Mesothelial cell of epicardium (in vitro differentiated cells): ENCODE measurements at places on chromosomes 3 and 15.
A peak's percentile ranks its signal among the peaks of the same experiment; 100 is the strongest.

DNA sequence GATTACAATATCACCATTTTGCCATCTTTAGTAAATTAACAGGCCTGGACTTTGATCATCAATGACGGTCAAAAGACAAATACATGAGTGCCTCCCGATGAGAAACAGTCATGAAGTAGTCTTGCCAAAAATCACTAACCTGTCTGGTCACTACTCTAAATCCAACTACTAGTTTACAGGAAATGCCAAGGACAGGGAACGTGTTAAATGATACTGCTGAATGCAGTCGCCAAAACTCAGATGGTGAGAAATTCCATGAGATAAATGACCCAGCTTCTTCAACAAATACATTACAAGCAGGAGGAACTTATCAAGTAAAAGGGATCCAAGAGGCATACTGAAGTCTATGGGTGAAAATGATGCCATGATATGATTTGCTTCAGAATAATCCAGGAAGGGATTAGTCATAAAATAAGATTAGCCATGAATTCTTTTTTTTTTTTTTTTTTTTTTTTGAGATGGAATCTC is 35.8 kb upstream of the ATP13A3 start:
- no peak for DNase-seq

DNA sequence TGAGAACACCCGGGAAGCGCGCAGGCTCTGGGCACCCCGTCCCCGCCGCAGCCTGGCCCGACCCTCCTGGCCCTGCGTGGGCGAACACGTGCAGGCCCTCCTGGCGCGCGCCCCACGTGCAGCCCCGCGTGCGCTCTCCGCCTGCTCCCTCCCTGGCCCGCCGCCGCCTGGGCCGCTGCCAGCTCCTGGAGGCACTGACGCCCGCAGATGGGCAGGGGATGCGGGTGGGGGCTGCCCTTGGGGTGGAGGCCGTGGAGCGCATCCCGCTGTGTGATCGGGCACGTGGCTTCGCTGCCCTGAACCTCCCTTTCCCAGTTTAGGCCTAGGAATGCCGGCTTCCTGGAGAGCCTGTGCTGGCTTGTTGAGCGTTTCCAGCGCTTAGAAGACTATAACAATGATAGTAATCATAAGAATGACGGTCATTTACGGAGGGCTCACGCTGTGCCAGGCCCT is 104.6 kb upstream of the SLC6A6 start:
- no peak for DNase-seq

- DNase-seq: no peak
These were observed 508.6 kb downstream of the FHIT start for GRCh38 chr3:60742606-60743145.

DNA sequence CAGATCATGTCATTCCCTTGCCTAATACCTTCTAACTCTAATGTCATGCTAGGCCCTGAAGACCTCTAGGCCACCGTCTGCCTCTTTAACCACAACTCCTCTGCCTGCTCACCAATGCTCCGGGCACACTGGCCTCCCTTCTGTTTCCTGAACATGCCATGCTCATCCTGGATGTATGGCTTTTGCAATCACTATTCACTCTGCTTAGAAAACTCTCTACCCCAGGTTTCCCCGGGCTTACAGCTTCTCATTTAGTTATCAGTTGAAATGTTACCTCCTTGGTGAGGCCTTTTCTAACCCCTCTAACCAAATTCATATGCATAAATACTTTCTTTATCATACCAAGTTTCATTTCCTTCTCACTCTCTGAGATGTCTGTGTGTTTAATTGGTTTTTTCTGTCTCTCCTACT is 727.8 kb upstream of the CFAP20DC start:
- no peak for DNase-seq

DNA sequence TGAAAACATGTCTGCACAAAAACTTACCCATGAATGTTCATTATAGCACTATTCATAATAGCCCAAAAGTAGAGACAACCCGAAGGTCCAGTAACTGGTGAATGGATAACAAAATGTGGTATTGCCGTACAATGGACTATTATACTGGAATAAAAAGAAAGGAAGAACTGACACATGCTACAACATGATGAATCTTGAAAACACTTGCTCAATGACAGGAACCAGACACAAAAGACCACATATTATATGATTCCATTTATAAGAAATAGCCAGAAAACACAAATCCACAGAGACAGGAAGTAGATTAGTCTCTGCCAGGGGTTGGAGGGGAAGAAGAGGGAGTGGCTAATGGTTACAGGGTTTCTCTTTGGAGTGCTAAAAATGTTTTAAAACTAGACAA is 18.3 kb downstream of the SHC4 start:
- DNase-seq: no peak

GRCh38 chr3:156448300-156448699 is 106.6 kb downstream of the SSR3 start:
- no peak for DNase-seq

DNA sequence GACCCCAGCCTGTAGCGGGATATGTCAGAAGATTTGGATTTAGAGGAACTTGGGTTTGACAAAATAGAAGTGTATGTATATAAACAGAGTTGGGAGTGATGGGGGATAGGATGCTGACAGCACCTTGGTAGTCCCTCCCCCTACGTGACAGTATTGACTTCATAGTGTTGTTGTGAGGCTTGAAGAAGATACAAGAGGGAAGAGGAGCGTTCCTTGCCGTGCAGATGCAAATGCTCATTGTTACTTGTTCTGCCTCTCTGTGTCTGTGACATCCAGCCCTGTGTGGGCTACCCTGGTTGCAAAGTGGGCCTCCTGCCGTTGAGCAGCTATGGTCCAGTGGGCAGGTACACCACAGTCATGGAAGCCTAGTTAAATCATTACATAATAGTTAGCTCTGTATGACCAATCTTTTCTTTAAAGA is 45.0 kb downstream of the SMAD3 start:
- no peak for DNase-seq

DNA sequence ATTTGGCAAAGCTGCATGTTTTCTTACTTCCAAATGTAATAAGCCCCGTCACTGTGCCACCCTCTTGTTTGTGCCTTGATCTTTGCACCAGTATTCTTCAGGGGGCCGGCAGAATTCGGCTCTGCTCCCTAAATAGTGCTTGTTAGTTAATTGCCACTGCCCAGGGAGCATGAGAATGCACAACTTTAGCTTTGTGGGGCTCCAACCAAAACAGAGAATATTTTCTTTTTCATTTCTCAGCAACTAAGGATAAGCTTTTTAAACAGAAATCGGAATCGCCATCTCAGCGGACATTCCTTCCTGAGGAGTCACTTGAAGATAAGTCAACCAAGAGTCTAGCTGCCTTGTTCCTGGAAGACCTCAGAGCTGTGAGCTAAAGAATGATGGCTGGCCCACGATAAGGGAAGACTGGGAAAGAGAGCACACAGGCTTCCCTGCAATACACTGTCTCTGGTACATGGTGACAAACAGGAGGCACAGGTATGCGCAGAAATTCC is 106.0 kb downstream of the LRIG1 start:
- DNase-seq: no peak

- no peak for DNase-seq
These were observed 171.2 kb downstream of the KCNMB2 start for GRCh38 chr3:178707311-178708031.

- peak; percentile 69 for DNase-seq
These were observed at the start of gene SEMA5B for GRCh38 chr3:123027292-123028232. Gene SEMA5B, minus strand, starts transcription at chr3:123027763. Its CDS starts 66,500 bp downstream, at chr3:122961263.

- DNase-seq: no peak
These were observed 32.7 kb downstream of the CCNL1 start for GRCh38 chr3:157127268-157127667.

GRCh38 chr3:53250881-53251605 is 4.8 kb downstream of the TKT start:
- DNase-seq: no peak

GRCh38 chr3:188421836-188422540 is 268.0 kb downstream of the LPP start:
- DNase-seq: no peak

DNA sequence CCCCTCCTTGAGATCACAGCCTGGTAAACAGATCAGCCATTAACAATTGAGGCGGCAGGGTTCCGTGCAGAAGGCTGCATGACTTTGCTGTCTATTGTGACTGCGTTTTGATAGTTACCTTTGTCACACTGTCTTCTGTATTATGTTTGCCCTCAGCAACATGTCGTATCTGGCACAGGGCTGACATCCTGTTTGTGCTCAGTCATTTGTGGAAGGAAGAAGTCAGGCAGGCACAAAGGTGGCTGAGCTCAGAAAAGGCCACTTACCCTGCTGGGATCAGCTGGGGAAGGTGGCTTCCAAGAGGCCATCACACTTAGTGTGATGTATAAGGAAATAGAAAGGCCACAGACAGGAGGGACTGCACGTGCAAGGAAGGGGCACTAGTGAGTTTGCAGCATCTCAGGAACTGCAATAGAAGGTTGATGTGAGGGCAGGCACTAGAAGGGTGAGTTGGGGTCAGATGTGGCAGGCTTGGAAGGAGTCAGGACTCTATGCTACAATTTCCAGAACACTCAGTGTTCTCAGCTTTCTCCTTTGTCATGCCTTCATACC is 13.4 kb downstream of the PML start:
- no peak for DNase-seq

GRCh38 chr15:89330119-89330518 is 4.5 kb downstream of the POLG start:
- no peak for DNase-seq

DNA sequence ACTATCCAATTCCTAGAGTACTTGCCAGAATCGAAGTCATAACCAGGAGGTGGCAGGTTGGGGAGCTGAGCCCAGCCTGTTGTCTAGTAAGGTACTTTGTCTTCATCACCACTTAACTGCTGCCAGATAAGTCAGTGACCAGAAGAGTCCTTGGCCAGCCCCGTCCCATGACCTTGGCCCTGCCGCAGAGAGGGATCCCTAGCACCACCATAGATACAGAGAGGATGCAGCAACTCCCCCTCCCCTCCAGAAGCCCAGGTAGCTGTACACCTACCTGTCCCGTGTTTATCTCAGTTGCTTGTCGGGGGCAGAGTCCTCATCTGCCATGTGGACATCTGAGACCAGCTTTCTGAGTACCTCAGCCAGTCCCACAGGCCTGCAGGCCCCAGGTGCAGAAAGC is 153.6 kb upstream of the TP63 start:
- DNase-seq: no peak

DNA sequence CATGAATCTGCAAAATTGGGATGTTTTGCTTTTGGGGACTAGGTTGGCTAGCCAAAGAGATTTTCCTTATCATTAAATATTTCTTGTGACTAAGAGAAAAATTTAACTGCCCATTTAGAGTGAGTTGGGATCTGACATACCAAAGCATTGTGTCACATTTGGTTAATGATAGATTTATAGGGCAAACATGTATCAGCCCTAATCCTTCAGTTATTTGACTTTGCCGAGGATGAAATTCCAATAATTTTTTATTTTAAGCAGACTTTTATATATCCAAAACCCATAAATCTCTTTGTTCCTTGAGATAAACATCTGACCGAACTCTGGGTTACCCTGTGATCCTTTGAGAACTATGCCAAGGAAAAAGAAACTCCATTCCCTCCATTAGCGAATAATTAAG is 218.9 kb downstream of the CDIN1 start:
- DNase-seq: no peak

- no peak for DNase-seq
These were observed 437.2 kb downstream of the EPHB1 start for GRCh38 chr3:135232226-135232625.

- DNase-seq: no peak
These were observed 45.9 kb upstream of the ACTC1 start for GRCh38 chr15:34841262-34841725.

GRCh38 chr3:76362643-76363042 is 577.3 kb upstream of the ZNF717 start:
- DNase-seq: no peak

GRCh38 chr3:158918008-158918407 is 116.2 kb downstream of the MFSD1 start:
- peak; percentile 51 for DNase-seq

- DNase-seq: no peak
These were observed 27.7 kb upstream of the MUC4 start for GRCh38 chr3:195839260-195840010.

DNA sequence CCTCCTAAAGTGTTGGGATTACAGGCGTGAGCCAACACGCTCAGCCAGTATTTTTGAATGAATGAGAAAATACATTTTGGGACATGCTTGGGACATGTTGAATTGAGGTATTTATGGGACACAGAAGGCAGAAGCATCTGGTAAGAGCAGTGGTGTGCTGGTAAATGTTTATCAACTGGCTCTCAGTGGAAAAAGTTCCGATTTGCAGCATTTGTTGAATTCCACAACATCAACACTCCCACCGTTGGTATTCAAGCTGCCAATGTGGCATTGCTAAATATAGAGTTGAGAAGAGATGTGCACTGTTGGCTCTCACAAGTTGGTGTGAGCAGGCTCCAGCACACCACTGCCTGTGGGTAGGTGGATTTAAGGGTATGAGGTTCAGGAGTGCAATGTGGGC is 35.8 kb upstream of the LRRFIP2 start:
- DNase-seq: no peak

DNA sequence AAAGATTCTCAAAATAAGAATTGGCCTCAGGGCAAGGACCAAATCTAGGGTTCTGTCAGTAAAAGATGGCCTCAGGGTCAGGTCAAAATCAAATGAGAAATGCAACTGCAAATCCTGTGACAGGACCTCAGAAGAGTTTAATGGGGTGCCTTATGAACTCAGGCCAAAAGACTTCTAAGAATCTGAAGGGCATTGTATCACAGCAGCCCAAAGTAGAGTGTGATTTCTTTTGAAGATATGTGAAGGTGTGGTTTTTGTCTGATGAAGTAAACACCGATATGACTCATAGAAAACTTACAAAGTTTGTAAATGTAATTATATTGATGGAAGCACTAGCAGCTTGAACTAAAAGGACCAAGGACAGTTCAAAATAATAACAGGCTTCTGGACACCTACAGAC is 966.1 kb downstream of the AGBL1 start:
- DNase-seq: no peak

DNA sequence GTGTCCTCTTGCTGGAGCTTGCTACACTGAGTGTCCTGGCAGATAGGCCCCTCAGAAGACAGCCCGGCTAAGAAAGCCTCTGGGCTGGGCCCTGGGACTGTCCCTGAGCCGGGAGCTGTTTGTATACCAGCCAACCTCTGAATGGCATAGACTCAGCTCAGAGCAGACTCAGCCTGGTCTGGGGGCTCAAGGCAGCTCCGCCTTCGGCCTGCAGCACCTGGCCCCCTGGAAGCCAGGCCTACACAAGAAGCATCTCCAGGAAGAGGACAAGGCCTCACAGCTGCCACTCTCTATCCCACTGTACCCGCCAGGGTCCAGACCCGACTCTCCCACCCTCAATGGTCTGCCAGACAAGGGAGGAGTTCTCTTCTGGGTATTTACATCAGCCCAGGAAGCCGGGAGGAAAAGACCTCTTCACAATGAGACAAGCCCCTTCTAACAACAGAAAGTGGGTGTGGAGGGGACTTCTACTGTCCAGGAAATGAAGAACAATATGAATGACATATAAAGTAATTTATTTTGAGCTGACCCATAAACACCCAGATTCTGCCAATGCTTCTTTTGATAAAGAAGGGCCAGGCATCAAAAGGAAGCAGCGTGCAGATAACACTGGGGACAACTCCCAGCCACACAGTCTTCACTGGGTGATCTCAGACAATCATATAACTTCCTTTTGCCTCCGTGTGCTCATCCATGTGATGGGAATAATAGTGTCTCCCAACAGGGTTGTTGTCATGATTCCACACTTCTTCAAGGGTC is 110.2 kb downstream of the TPRA1 start:
- DNase-seq: no peak
